ENCODE measurements at places on chromosomes 3 and 15.
A peak's percentile ranks its signal among the peaks of the same experiment; 100 is the strongest.

DNA sequence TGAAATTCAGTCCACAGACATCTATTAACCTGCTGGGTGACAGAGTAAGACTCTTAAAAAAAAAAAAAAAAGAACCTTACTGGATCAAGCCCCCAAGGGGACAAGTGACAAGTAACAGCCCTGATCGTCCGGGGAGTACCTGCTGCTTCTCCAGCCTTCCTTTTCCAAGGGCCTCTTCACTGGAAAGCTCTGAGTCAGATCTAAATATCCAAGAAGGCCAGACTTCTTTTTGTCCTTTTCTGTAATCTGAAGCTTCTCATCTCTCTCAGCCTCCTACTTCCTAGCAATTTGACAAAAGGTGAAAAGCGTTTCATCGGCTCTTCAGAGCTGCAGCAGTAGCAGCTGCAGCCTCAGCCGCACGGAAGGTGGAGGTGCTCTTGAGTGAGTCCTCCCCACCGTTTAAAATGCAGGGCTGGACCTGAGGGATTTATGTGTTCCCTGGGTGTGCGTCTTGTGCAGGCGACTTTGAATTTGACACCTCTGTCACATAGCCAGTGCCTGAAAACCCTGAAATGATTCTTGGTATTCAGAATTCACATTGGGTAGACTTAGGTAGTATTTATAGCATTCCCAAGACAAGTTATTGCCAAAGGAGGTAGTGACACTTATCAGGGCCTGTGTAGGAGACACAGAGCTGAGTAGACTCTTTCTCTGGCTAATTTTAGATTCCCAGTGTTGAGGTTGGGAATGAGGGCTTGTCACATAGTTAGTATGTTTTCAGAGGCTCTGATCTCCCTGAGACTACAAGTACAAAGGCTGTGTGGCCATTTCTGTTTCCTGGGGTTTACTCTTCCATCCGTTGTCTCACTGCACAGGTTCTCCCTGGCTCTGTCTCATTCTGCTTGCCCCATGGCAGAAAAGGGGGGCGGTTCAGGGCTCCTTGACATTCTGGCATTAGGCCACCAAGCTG lies 291.2 kb upstream of the C2CD4B start:
- DNase-seq, result no peak

- no peak for DNase-seq
Measured at GRCh38 chr3:64595253-64595694, 92.5 kb downstream of the ADAMTS9 start.

DNA sequence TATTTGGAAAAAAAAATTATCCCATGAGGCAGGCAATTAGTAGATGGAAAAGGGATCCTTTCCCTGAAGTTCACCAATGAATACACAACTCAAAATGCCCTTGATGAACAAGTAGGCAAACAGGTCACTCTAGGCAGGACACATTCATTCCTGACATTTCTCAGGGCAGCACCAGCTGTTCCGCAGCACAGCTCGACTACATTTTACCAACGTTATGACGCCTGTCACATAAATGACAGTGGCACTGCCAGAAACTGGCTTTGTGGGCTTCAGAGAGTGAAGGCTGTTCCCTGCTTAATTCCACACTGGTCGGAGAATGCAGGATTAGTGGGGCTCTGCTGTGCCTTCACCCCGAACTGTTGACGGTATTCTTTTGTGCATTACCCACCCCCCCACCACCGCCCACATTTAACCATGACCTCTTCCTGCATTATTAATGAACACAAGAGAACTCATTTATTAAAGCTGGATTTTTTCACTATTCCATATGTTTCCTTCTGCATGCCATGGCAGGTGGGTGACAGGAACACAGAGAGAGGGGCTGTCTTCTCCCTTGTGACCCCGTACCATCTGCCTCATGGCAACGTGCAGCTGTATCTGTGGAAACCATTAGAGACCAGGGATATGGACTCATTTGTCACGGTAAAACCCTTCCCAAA lies 197.6 kb downstream of the PDZRN3 start:
- no peak for DNase-seq

DNA sequence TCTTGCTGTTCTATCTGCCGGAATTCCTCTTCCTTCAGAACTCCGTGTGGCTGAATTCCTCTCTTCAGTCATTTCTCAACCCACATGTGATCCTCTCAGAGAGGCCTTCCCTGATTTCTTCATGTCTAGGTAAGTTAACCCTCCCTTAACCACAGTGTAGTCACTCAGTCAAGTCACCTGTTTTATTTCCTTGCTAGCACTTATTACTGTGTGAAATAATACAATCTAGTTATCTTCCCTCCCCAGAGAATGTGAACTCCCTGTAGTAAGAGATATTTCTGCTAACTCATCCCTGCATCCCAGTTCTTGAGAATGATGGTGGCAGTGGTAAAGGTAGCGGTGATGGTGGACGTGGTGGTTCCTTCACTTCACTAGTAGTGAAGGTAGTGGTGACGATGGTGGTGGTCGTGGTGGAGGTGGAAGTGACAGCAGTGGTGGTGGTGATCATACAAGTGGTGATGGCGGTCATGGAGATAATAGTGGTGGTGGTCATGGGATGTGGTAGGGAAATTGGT lies 33.3 kb downstream of the COL6A5 start:
- DNase-seq, result no peak

DNA sequence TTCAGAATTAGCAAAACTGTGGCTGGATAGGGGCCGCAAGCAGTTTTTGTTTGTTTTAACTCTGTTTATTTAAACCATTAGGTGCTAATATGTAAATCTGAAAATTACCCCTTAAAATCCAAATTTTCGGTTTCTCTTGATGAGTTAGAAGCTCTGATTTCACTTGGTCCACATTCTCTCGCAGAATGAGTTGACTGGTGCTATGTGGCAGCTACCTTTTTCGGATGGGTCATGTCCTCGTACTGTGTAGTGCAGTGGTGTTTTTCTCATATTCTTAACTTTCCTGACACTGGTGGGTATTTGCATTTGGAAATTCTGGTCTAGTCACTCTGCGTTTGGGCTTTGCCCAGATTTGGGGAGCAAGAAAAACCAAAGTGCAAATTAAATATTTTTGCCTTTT lies 87.1 kb downstream of the DIPK2A start:
- no peak for DNase-seq

GRCh38 chr3:108552267-108553159 lies 36.7 kb downstream of the CIP2A start:
- DNase-seq, result peak; percentile 18

DNA sequence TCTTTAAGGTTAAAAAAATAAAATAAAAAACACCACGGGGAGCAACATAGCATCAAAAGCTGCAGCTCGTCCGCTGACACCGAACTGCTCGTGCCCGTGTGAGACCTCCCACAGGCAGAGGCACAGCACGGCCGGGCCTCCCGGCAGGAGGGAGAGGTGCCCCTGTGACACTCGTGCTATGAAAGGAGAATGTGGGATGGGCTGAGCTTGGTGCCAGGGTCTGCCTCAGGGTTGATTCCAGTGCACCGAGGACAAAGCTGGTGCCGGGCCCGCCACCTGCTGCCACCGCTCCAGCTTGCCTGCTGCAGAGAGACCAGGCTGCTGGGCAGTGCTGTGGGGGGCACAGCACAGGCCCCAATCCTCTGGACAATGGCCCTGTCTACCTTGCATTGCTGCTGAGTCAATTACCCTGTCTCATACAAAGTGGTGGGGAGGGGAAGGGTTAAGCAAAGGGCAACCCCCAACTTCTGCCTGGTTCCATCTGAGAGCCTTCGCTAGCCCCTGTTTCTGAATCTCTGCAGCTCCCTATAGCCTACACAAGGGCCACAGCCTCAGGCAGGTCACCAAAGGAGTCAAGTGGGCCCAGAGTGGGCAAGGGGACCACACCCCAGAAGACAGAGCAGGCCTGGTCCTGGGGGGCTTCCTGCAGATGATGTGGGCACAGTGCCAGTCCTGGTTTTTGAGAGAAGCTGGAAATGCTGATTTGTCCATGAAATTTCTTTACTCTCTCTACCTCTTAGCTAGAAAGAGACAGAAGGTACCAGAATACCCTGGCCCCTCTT lies 74.0 kb upstream of the SNRPA1 start:
- DNase-seq, result no peak

- DNase-seq, result no peak
Measured at GRCh38 chr3:23872330-23872729, 44.5 kb downstream of the NKIRAS1 start.

GRCh38 chr3:127961124-127961523 lies 46.1 kb downstream of the KBTBD12 start:
- no peak for DNase-seq

DNA sequence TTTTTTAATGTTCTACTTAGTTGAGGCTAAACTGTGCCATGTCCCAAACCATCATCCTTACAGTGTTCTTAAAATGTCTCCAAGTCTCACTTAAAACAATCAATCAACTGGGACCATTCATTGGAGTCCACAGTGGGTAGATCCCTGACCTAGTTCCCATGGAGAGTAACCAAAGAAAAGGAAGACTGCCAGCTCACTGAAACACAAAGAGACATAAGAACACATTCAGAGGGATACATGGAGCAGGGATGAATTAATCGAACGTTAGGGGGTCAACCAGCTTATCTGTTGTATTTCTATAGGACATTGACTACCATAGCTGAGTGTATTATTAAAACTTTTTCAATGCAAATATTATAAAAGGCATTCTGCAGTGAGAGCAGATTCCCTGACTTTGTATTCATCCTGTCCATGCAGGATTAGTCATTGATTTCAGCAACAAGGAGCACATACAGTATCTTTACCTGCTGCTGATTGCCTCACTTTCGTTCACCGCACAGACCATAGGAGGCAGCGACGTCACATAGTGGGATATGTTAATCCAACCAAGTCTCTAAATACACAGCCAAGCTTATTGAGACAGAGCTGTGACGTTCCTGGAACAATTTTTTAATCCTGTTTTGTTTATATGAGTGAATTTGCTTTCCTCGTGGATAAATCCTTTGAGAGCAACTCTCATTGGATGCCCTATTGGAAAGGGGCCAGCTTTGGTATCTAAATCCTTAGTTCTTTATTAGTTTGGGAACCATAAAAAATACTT lies 364.9 kb upstream of the RBMS3 start:
- DNase-seq, result no peak

- no peak for DNase-seq
Measured at GRCh38 chr15:66921319-66921915, 144.0 kb upstream of the SMAD3 start.

GRCh38 chr3:11185564-11186317 lies 31.4 kb downstream of the HRH1 start:
- DNase-seq, result no peak

- DNase-seq, result no peak
Measured at GRCh38 chr15:70113304-70113700, 15.6 kb upstream of the TLE3 start.

DNA sequence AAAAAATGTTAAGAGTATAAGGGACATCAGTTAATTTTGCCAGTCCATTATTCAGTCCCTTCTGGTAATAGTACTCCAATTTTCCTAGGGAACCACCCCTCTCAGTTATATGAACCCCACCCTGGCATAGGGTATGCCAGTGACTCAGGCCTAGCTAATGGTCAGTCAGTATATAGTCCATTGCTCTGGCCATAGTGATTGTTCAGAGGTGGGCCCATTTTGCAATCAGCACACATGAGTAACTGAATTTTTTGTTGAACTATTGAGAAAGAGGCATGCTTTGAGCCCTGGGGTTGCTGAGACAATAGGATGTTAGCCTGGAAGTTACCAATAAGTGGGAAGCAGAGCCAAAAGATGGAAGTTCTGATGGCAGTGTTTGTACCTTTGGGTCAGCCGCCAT lies 4.1 kb downstream of the LRCH3 start:
- DNase-seq, result no peak

DNA sequence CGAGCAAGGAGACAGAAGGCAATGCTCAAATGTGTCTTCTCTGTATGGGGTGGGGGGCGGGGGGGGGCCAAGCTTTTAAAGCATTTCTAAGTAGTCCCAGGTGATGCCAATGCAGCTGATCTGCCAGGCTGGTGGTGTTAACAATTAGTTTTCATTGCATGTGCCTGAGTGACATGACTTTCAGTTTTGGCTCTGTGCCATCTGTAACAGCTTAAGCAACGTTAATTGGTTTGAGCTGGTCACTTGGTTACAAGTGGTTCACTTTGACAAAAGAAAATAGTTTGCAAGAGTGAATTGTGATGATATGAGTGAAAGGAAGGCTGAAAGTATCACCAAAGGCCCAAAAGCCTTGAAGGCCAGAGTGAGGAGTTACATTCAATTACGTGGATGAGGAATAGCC lies 26.4 kb upstream of the LRIG1 start:
- no peak for DNase-seq

GRCh38 chr3:118480101-118480860 lies 554.4 kb downstream of the IGSF11 start:
- DNase-seq, result no peak

GRCh38 chr3:136790786-136791185 lies 28.1 kb upstream of the SLC35G2 start:
- DNase-seq, result no peak

- DNase-seq, result no peak
Measured at GRCh38 chr3:182238126-182238525, 526.4 kb downstream of the SOX2 start.

DNA sequence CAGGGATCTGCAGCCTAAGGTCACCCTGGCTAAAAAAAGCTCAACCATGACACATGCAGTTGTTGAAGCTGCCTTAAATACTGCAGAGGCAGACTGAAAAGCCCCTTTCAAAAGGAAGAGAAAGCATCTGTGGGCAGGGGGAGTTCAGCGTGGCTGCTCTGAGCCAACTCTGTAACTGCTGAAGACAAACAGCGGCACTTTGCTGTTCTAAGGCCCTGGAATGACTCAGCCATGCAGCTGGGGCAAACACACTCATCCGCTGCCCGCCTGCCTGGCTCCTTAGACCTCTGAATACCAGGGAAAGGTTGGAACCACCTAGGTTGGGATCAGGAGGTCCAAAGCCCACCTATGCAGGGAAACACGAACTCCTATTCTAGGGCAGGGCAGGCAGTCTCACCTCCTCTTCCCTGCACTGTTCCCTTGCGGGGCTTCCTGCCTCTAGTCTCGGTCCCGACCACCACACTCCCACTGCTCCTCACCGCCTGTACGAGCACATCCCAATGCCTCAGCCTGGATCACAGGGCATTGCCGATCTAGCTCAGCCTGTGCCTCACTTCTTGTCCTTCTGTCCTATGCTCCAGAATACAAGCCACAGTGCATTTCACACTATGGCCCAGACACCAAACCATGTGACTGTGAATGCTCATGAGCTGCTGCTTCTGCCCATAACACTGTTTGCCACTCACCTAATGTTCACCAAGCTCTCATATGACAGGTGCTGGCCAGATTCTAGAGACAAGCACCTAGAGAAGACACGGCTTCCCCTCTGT lies 6.6 kb upstream of the MUSTN1 start:
- no peak for DNase-seq

DNA sequence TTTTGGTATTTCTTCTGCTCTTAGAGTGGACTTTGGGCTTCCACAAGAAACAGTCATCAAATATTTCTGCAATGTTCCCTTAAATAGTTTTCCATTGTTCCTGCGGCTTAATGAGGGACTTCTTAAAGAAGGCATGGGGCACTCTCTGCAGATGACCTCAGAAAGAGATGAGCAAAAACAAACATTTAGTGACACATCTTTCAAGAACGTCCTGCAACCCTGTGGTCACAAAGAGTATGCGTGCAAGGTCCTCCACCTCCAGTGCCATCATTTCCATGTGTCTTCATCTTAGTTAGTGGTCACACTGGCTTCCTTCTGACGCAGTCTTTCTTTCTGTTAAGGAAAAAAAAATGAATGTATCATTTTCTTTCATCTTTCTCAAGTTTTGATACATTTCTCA lies 56.2 kb downstream of the GREM1 start:
- DNase-seq, result no peak

- DNase-seq, result no peak
Measured at GRCh38 chr3:131608741-131609140, 106.0 kb upstream of the MRPL3 start.

- no peak for DNase-seq
Measured at GRCh38 chr3:60304112-60304511, 947.1 kb downstream of the FHIT start.
